ENCODE measurements at places on chromosomes 2 and 18.

- DNase-seq: no peak
Observed at GRCh38 chr2:12114816-12115215, 368.4 kb downstream of the LPIN1 start.

GRCh38 chr2:152549423-152549822 is 167.8 kb downstream of the PRPF40A start:
- DNase-seq: no peak

DNA sequence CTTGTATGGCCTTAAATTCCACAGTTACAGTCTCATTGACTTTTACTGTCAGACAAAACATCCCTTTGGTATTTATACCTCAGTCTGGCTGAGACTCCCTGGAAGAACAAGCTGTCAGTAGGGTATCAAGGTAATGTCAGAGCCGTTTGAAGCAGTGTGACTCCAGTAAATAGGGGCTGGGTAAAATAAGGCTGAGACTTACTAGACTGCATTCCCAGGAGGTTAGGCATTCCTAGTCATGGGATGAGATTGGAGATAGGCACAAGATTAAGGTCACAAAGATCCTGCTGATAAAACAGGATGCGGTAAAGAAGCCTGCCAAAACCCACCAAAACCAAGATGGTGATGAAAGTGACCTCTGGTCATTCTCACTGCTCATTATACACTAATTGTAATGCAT is 219.5 kb upstream of the SKOR2 start:
- DNase-seq: no peak

DNA sequence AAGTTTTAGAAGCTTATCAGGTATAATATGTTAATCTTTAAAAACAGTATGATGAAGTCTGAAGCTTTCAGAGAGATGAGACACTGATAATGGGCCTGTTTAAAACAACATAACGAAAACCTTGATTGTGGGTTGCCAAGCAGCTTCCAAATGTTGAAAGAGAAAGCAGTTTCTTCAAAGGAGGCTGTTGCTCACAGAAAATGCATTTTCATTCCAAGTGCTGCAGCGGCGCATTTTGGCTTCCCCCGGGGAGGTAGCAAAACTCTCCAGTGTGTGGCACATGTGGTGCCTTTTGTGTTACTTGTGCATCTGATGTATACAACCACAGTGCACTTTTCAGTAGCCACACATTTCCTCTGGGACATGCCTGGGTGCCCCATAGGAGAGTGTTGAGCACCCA is 66.1 kb downstream of the TMEFF2 start:
- DNase-seq: no peak

GRCh38 chr18:63758615-63759240 is 16.5 kb upstream of the SERPINB7 start:
- DNase-seq: no peak

DNA sequence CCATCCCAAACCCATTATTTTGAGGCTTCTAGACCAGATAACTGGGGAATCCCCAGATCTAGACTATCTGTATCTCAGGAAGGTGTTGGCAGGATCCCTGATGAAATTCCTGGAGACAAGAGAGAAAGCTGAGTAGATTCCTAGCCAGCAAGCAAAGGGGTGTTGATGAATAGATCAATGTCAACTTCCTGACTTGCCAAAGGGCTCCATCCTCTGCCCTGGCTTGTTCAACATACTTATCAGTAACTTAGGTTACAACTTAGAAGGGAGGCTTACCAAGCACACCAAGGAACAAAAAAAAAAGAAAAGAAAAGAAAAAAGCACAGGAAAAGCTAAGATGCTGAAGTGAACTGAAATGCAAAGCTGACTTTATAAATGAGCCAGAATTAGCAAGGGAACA is 53.3 kb downstream of the TNS1 start:
- no peak for DNase-seq

GRCh38 chr2:172447811-172448493 is 20.6 kb downstream of the ITGA6 start:
- DNase-seq: no peak

All from HepG2 (cell line).